ENCODE measurements at places on chromosomes 2 and 18. TPM values are rescaled to one million over a fixed set of nuclear protein-coding genes. Genes with fewer than 3 reads are reported as not detected.

The NCKAP5 gene
- not detected for total RNA-seq

The MYCN gene
- total RNA-seq: not detected

The POTEI gene
- not detected for total RNA-seq

The AKAIN1 gene
- total RNA-seq: not detected

The GALNT3 gene
- total RNA-seq: 27.7 TPM

The TUBB8B gene
- not detected for total RNA-seq

The ERMN gene
- total RNA-seq: 3.5 TPM

The CIDEA gene
- total RNA-seq: not detected

The SLC4A3 gene
- not detected for total RNA-seq

The TCF23 gene
- not detected for total RNA-seq

The CCDC150 gene
- 11.8 TPM for total RNA-seq

The NAT8 gene
- total RNA-seq: not detected

The TIGD1 gene
- 7.9 TPM for total RNA-seq

The NT5C1B gene
- total RNA-seq: not detected

The IL36RN gene
- not detected for total RNA-seq

The QPCT gene
- not detected for total RNA-seq

The TRIM43 gene
- total RNA-seq: 0.43 TPM

The TCF4 gene
- 0.45 TPM for total RNA-seq

The ST6GAL2 gene
- not detected for total RNA-seq

The CDK15 gene
- total RNA-seq: not detected

The CKAP2L gene
- 66.3 TPM for total RNA-seq
